ENCODE measurements at places on chromosomes 3 and 15. TPM values are rescaled to one million over a fixed set of nuclear protein-coding genes. Genes with fewer than 3 reads are reported as not detected.

Gene KLHL6
- total RNA-seq: 1.4 TPM

GRCh38 chr3:55286693-55287092 lies 200.4 kb downstream of the WNT5A start:
- DNase-seq: no peak

DNA sequence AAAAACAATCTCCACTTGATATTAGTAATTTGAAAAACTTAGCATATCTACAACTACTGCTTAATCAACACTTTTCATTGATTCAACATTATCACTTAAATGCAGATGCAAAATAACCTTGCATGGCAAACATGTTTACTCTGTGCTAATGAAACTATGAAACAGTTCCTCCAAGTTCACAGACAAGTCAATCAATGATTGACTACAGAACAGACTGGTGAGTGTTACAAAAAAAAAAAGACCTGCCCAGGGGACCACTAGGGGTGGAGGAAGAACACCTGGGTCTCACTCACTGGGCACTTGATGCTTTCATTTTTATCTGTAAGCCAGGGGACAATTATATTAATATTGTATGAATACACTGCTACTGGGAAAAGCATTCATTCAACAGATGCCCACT lies 4.3 kb upstream of the NR2C2 start:
- no peak for DNase-seq

Gene CLDN16
- total RNA-seq: 0.16 TPM

Gene LNP1
- 5.4 TPM for total RNA-seq

DNA sequence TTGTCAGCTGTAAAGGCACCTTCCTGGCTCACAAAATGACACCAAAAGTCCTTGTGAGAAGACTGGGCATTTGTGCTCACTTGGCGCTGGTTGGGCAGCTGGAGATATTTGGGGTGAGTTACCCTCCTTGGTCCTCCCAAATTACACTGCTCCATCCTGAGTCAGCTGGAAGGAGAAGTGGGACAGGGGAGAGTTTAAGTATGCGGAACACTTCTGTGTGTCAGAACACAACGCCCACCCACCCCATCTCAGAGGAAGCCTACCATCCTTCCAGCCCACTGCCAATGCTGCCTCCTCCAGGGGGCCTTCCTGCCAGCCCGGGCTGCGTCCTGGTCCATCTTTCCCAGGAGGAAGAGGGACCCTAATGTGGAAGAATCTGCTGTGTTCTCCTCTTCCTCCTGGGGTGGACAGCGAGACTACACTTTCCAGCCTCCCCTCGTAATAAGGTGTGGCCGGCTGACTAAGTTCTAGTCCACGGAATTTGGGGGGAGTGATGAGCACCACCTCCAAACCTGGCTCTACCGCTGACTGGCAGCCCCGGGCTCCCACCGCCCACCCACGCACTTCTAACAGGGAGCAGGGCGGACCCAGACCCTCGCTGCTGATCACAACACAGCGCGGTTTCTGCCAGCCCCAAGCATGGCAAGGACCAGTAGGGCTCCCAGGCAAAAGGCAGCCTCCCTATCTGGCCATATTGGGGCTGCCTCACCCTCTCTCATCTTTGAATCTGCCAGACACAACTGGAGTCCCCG lies 265.0 kb downstream of the XXYLT1 start:
- no peak for DNase-seq

GRCh38 chr3:72894976-72895552 lies 7.2 kb downstream of the GXYLT2 start:
- DNase-seq: no peak

DNA sequence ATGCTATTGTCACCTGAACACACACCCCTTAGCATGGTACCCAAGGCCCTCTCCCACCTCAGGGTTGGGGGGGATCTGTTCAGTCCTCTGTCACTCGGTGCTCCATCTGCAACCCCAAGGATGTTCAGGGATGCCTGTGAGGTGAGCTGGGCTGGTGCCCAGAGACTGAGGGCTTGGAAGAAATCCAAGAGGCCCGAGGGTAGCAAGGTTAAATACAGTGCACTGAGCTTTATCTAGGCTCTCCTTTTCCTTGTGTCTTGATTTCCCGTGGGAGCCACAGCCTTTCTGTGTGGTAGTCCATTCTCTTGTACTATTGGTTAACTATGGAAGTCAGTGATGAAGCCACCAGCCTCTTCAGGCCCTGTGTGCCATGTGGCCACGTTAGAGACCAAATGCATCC lies 18.7 kb upstream of the WNT5A start:
- no peak for DNase-seq

- DNase-seq: no peak
Observed at GRCh38 chr15:53758412-53758811, 1.1 kb downstream of the WDR72 start.

GRCh38 chr3:10846657-10846975 lies 30.6 kb downstream of the SLC6A11 start:
- DNase-seq: no peak
